ENCODE measurements at places on chromosomes 5 and 9. TPM values are rescaled to one million over a fixed set of nuclear protein-coding genes. Genes with fewer than 3 reads are reported as not detected.

DNA sequence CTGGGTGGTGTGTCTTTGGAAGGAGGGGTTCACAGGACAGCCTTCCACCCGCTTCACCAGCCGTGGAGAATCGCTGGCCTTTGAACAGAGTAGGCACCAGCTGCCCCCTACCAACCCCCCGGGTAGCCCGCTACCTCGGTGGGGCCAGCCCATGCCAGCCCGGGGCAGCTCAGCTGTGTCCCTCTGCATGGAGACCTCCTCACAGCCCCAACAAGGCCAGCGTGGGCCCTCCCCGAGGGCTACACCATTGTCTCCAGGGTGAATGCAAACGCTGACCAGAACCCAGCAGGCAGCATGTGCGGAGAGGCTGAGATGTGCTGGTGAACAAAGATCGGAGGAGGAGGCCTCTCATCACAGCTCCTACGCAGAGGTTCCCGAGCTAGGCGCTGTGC, 51.9 kb downstream of the LMX1B start:
- DNase-seq: no peak

GRCh38 chr5:37786862-37787519, 52.9 kb downstream of the GDNF start:
- DNase-seq: peak; percentile 74

GRCh38 chr9:134349936-134350335, 23.7 kb downstream of the RXRA start:
- no peak for DNase-seq

DNA sequence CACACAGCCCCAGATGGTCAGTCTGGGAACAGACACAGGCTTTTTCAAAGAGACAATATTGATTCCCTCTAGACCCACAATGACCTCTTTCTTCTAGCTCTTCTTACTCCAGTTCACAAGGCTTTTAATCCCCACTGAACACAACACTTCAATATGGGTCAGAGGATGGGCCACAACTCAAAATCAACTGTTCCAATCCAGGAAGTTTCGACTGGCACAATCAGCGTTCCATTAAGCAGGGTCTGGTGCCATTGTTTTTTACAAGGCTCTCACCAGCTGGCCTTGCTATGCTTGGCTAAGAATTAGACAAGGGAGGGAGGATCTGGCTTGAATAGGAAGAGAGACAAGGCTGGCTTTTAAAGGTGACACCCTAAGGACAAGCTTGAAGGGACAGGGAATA, 199.4 kb upstream of the SLC24A2 start:
- DNase-seq: no peak

DNA sequence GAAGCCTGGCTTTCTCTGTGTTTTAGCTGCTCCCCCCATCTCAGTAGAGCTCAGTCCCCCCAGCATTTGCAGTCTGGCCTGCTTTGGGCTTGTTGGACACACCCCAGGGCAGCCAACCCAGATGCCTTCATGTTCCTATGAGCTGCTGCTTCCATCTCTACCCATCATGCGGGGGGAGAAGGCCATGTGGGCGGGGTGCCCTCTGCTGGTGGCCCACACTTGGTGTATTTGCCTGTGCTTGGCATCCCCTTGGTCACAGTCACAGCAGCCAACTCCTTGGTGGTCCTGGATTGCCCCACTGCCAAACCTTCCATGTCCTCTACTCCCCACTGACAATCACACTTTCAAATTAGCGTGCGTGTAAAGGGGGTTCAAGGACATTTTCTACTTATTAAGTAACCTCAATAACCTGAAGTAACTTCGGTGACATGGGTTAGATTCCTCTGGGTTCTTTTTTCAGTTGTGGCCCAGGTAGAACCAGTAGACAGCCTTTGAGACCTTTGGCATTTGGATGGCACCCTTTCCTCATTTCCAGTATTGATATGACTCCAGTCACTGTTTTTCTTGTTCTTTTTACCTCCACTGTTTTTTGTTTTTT, 42.8 kb downstream of the SNX30 start:
- DNase-seq: peak; percentile 66

- no peak for DNase-seq
Observed at GRCh38 chr5:40374853-40375252, 304.9 kb upstream of the PTGER4 start.

- no peak for DNase-seq
Observed at GRCh38 chr9:131960311-131960710, 119.4 kb downstream of the MED27 start.

DNA sequence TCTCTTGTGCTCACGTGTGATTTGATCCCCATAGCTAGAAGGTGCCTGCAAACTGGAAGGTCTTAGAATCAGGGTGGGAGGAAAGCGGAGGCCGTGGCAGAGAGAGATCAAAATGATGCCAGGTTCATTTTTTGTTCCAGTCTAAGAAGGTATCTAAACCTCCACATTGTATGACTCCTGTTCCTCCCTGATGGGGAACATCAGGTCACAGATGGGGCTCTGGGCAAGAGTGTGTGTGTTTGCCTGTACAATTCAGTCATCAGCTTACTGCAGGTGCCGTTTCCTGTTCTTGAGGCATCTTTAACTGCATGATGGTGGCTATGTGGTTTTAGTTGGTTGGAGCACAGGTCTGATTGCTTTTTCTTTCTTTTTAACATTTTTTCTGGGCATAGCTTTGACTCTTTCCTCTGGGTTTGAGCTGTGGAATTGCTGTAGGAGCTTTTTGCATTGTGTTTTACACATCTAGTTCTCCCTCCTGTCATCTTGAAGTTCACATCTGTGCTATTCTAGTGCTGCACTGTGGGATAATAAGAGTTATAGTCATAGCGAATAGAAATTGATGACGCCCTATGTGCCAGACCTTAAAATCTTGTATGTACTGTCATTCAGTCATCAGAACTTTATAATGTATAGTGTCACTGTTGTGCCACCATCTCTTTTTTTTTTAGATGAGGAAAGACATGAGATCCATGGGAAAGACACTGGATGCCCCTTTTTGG, 30.8 kb downstream of the ARHGAP26 start:
- DNase-seq: no peak

GRCh38 chr9:104831681-104832080, 67.8 kb downstream of the NIPSNAP3B start:
- peak; percentile 45 for DNase-seq

DNA sequence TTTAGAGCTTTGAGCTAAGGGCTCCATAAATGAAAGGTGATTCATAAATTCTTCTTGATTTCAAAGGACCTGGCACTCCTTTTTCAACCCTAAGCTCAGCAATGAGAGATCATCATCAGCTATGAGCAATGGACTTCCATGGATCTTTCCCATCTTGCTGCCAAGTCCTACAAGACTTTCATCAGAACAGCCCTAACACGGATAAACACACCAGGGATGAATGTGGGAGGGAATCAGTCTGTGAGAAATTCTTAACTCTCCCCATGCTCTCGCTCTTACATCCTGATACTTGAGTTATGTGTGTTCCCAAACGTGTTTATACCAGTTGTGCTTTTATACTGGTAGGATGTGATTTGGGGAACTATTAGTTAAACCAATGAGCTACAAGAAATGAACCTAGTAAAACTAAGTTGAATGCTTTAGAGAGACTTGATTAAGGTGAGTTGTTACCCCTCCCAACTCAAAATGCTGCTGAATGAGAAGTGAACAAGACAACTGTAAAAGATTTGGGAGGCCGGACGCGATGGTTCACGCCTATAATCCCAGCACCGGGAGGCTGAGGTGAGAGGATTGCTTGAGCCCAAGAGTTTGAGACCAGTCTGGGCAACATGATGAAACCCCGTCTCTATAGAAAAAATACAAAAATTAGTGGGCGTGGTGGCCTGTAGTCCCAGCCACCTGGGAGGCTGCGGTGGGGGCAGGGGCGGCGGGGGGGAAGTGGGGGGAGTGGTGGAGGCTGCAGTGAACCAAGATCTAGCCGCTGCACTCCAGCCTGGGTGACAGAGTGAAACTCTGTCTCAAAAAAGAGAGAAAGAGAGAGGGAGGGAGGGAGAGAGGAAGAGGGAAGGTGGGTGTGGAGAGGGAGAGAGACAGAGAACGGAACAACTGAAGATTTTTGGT, 5.2 kb upstream of the RPL26L1 start:
- peak; percentile 96 for DNase-seq

DNA sequence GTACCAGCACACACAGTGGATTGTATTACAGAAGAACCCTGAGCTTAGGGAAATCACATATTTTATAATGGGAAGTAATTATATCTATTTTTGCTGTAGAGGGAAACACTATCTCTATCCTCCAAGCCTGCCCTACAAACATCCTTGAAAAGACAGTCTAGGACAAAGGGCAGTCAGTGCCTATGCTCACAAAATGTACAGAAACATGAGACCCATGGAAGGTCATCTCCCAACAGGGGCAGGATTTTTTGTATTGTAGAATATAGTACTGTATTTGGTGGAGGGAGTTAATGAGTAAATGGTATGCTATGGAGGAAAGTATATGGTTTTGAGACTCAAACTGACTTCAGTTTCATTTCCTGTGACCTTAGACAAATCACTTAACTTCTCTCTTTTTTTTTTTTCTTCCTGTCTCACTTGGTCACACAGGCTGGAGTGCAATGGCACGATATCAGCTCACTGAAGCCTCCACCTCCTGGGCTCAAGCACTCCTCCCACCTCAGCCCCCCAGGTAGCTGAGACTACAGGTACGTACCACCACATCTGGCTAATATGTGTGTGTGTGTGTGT, 5.8 kb upstream of the RAB14 start:
- DNase-seq: no peak

DNA sequence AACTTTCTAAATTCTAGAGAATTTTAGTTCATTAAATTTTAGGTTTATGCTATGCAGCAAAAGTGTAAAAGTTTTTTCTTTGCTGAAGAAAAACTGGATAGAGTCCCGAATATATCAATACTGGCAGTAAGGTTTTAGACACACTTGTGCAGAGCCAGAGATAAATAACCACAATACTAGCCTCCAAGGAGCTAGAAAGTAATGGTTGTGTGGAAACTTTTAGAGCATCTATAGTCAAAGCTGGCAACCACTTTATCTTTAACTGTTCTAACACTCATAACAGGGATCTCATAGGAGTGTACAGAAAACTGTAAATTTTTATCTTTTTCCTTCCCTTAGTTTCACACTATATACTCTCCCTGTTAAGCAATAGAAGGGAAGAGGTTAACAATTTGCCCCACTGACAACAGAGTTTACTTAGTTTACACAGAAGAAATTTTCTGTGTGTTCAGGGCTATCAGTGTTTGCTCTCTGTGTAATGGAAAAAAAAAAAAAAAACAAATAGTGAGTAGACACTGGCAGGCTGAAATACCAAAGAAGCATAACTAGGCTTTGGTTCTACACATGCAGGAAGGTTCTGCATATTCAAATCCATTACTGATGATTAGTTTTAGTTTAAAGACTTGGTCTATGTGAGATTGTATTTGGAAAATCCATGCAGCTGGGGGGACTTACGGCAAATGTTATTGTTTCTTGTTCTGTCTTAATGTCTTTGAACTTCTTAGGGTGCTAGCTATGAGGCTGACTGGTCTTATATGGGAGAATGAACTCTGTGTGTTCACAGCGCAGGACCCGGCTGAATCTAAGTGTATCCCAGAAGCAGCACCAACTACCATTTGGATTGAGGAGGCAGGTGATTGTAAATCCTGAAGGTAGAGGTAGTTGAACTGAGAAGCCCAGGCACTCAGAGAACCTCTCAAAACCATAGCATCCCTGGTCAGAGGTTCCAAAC, 187.6 kb downstream of the PCSK1 start:
- peak; percentile 13 for DNase-seq

DNA sequence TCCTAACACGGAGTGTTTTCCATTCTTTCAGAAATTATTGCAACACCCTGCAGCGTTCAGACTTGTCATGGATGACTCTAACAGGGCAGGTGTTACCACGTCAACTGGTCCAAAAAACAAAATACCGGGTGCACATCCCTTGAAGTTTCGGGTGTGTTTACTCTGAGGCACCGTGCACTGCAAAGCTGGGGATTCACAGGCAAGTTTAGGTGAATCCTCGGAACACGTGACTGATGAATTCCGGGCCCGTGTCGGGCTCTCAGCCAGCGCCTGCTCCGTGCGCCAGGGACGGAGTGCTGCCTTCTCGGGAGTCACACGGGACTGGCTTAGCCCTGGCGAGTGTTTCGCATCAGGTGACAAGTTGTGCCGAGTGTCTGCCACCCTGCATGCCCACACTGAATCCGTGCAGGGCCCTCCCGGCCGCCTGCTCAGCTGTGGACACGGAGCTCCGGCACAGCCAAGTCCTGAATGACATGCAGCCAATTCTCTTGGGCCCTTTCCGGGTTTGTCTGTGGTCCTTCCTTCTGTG, 66.0 kb upstream of the IRX4 start:
- DNase-seq: no peak

DNA sequence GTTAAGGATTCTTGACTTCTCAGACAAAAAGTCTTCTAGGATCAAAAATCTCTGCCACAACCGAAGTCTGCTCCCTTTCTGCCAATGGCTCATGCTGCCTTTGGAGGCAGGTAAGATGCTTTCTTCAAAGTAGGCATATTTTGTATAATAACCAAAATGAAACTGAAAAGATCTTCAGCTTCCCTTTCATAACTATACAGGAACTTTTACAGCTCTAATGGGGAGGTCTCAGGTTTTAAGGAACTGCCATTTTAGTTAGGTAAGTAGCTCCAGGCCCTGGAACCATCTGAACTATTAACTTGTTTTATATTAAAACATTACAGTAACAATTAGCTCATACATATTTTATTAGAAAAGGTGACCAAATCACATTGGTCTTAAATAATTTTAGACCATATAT, 110.9 kb upstream of the FREM1 start:
- DNase-seq: no peak

DNA sequence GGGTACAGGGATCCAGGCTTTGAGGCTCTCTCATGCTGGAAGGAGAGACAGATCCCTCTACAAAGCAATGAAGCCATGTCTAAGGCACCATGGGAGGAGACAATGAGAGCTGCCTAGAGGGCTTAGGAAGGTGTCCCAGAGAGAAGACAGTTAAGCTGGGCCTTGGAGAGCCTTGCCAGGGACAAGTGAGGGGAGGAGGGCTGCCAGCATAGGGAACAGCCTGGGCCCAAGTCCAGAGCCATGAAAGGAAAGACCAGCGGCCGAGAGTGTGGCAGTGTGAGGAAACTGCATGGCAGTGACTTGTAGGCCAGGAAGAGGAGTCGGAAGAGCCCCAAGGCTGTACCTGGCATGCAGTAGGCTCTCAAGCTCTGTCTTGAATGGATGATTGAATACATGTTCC, 88.5 kb downstream of the PSD2 start:
- DNase-seq: no peak

GRCh38 chr5:173946323-173946722, 42.6 kb upstream of the C5orf47 start:
- DNase-seq: no peak

- no peak for DNase-seq
Observed at GRCh38 chr5:68332080-68332451, 116.5 kb downstream of the PIK3R1 start.

- DNase-seq: no peak
Observed at GRCh38 chr5:109878887-109879286, 189.2 kb downstream of the MAN2A1 start.

GRCh38 chr5:139140591-139141071, 57.5 kb downstream of the SIL1 start:
- peak; percentile 67 for DNase-seq

Gene PCDHGA1
- total RNA-seq: 0.90 TPM

Gene RNF180
- 3.4 TPM for total RNA-seq

Gene FOXD4
- 0.27 TPM for total RNA-seq

Gene TLX3
- not detected for total RNA-seq

Gene PHF24
- 0.16 TPM for total RNA-seq

Gene CCDC171
- 13.3 TPM for total RNA-seq

All from fibroblast of the aortic adventitia (primary cell).